Femur (tissue), 1 donor: ENCODE measurements at places on chromosomes 11 and 22.
A peak's percentile ranks its signal among the peaks of the same experiment; 100 is the strongest.

- no peak for DNase-seq
These were observed 43.7 kb downstream of the PIWIL3 start for GRCh38 chr22:24730864-24731263.

- no peak for DNase-seq
These were observed 6.9 kb upstream of the SHANK3 start for GRCh38 chr22:50665738-50666137.

DNA sequence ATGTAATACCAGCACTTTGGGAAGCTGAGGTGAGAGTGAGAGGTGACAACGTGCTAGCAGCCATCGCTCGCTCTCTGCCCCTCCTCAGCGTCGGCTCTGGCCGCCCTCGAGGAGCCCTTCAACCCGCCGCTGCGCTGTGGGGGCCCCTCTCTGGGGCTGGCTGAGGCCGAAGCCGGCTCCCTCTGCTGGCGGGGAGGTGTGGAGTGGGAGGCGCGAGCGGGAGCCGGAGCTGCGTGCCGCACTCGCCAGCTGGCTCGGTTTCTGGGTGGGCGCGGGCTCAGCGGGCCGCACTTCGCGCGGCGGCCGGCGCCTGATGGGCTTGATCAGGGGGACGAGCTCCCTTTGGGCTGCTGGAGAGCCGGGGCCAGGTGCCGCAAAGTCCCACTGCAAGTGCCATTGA lies 98.9 kb upstream of the UBASH3B start:
- peak; percentile 39 for DNase-seq

DNA sequence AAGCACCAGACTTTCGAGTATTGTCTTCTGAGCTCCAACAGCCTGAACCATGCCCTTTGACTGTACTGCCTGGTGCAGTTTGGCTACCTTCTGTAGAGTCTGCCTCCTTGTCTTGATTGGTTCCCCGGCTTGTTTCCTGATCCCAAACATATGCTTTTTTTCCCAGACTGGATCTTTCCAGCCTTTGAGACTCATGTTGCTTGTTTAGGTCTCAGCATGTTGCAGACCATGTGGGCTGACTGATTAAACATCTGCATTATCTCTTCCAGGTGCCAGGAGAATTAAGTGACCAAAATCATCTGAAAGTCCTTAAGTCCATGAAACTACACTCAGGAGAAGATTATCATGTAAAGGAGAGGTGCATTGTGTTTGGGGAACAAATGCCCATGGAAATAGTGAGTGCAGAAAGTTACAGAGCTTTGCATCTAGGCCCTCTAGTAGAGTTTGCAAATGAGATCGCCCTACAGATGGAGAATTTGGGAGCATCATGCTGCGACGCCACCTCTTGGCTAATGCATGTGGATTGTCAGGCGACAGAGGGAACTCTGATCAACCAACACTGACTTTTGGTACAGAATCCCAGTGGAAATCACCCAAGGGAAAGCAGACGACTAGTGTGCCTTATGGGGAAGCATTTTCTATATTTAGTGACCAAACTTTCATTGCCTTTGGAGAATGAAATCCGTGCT lies 188.8 kb downstream of the BLID start:
- no peak for DNase-seq

DNA sequence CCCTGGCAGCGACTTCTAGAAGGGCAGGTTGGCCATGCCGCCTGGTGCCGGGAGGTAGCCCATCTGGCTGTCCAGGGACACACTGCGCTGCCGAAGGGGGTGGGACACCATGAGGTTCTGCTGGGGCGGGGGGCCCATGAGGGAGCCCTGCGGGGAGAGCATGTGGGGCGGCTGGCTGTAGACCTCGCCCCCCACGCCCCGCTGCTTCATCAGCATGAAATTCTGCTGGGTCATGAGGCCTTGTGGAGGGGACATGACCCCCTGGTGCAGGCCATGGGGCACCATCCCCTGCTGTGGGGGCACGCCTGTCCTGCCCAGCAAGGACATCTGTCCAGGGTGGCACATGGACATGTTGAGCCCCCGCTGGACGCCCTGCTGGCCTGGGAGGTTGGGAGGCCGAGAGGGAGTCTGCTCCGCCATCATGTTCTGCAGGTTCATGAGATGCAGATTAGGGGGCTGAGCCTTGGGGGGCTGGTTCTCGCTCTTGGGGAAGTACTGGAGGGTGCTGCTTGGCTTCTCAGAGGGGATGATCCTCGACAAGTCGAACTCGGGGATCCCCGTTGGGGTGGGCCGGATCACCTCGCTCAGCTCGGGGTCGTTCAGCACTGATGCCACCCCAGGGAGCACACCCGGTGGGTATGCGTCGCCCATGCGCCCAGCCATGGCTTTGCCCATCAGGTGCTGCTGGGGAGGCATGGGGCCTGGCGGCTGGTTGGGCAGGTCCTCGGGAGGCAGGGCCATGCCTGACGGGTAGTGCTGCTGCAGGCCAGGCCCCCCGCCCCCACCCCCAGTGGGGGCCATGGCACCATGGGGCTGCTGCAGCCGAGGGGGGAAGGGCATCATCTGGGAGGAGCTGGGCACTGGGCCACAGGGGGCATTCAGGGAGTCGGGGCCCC lies 15.0 kb downstream of the CXCR5 start:
- no peak for DNase-seq

- DNase-seq: no peak
These were observed 31.2 kb upstream of the CLNS1A start for GRCh38 chr11:77668760-77669159.

GRCh38 chr11:44300844-44301563 lies 8.9 kb downstream of the ALX4 start:
- no peak for DNase-seq

DNA sequence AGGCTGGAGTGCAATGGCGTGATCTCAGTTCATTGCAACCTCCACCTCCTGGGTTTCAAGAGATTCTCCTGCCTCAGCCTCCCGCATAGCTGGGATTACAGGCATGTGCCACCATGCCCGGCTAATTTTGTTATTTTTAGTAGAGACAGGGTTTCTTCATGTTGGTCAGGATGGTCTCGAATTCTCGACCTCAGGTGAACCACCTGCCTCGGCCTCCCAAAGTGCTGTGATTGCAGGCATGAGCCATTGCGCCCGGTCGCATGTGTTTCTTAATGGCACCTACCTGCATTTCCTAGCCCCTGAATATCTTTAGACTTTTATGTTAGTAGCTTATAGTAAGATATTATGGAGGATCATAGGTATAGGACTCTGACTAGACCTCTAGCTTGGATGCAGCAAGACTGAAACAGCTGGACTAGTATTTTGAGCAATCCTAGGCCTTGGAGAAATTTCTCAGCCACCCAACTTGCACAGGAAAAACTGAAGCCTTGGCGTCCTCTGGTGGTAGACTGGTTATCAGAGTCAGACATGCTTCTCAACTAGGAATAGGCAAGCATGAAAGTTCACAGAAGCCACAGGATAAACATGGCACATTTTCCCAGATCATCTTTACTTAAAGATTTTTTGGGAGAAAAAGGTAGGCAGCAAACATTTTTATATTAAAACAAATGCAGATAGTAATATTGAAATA lies 22.7 kb upstream of the C1QTNF4 start:
- peak; percentile 76 for DNase-seq

DNA sequence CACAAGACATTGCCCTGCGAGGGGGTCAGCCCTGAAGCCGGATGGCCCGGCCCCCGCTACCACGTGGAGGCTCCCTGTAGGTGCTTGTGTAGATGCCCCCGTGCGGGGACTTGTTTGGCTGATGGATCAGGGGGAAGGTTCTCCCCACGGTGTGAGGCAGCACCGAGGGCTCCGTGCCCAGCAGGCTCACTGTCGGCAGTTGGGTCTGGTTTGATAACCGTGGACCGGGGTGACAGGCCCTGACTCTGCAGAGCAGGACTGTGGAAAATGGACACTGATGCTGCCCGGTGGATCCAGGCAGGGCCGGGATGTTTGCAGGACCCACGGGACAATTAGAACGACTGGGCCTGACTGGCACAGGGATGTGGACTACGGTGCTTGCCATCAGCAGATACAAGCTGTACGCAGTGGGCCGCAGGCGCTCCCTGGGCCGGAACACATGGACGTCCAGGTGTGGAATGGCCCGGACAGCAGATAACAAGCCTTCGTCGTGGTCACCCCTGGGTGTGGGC lies 19.0 kb downstream of the KCNQ1 start:
- no peak for DNase-seq

GRCh38 chr11:117816151-117816741 lies 8.3 kb downstream of the FXYD2 start:
- DNase-seq: no peak

DNA sequence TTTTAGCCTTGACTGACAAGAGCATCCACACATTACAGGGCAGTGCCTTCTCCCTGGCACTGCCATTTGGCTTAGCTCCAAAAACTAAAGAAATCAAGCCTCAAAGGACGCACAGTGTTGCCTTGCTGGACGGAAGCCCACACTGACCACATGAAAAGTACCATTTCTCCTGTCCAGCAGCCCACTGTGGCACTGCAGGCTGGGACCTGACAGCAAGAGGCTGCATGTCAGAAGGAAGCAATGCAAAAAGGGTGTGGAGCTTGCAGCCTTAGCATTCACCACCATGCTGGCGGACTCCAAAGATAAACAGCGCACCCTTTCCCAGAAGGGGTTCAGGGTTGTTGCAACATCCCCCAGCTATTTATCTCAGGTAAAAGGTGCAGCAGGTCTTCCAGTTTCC lies 109.3 kb upstream of the BMAL1 start:
- peak; percentile 27 for DNase-seq

DNA sequence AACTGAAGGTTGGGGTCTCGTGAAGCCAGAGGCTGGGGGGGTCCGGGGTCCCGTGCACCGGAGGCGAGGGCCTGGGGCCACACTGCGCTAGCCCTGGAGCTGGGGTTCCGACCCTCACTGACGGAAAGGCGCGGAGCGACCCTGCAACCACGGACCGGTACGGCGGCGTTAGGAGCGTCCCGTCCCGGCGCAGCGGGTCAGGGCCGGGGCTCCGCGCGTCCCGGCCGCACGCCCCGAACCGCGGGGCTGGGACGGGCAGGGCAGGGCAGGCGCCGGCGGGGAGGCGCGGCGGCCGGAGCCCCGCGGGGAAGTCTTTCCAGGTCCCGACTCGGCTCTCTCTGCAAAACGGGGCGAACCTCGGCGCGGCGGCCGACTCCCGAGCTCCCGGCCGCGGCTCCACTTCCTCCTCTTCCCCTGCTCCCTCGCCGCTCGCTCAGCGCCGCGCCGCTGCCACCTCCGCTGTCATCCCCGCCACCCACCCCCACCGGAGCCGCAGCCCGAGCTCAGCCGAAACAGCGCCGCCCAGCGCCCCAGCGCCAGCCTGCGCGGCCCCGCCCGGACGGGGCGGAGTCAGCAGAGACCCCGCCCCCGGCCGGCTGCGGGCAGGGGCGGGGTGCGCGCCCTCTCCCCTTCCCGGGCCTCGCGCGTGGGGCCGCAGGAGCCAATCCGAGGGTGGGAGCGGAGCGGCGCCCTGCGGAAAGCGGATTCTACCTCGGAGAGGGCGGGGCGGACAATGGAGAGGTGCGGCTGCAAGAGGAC lies at the start of gene GDPD5:
Gene GDPD5, minus strand, starts transcription at position 509 of the 759 bp plus-strand sequence. CDS start 48,206 bp downstream, outside the sequence.
- peak; percentile 91 for DNase-seq

DNA sequence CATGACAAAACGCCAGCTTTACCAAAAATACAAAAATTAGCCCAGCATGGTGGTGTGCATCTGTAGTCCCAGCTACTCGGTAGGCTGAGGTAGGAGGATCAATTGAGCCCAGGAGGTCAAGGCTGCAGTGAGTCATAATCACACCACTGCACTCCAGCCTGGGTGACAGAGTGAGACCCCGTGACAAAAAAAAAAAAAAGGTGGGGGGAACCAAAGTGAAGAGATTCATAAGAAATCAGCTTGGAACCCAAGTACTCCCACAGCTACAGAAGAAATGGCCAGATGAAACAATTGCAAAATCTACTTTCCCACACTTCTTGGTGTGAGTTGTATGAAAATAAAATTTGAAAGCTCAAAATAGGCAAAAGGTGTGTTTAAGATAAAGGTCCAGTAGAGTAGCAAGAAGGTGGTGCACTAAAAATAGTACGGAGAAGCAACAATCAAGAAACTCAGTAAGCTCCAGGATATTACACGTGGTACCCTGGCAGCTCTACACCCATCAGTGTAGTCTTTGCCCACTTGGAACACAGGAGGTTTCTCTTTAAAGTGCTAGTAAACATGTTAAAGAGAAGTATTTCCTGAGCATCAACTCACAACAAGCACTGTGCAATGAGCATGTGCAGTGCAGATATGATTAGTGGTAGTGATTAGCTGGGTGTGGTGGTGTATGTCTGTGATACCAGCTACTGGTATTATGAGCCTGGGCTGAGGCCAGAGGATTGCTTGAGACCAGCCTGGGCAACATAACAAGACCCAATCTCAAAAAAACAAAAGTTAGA lies 5.3 kb downstream of the HARBI1 start:
- DNase-seq: no peak

GRCh38 chr11:35177370-35177769 lies 38.4 kb downstream of the CD44 start:
- no peak for DNase-seq

DNA sequence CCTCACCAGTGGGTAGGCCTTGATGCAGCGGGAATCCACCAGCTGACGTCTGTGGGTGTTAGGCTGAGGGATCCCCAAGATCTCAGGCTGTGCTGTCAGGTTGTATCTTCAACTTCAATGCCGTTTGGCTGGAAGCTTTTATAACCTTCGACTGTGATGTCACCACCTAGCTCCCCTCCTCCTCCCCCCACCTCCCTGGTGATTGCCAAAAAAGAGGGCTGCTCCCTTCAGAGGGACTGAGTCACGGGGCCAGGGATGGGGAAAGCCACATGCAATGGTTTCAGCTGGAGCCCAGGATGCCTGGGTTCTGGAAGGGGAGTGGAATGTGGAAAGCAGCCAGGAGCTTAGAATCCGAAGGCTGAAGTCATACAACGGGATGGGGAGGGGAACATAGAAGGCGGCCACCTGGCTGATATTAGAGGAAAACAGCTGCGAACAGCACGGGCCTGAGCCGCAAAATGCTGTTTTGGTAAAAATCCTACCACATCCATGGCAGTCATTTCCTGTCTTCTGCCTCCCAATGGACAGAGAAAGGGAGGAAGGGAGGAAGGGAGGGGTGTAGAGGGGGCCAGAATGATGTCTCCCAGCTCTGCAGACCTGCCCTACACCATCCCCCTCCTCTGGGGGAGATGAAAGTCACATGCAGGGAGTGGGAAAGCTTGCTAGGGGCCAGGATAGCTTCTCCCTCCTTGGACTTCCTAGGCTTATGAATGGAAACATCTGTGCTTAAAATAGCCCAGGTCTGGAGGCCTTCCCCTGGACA lies at the start of gene LRRN4CL:
Gene LRRN4CL, minus strand, starts transcription at position 110 of the 763 bp plus-strand sequence. CDS start 1,022 bp downstream, outside the sequence.
- DNase-seq: peak; percentile 89

DNA sequence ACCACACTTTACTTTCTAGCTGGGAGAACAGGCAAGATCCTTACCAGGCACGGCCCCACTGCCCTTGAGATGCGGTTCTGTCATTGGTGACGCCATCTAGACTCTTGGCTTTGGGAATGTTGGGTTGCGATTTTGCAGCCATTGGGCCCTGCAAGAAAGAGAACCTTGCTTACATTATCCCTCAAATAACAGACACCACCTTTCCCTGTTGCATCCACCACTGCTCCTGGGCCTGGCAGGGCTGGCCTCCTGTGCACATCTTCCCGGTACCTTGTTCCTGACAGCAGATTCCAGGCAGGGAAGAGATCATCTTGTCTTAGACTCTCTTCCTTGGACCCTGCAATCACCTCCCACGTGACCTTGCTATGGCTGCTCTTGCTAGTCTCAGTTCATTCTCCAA lies 3.4 kb downstream of the DHCR7 start:
- no peak for DNase-seq

- no peak for DNase-seq
These were observed 3.7 kb upstream of the MIEF1 start for GRCh38 chr22:39498368-39498767.
